ENCODE measurements at places on chromosomes 3 and 15. TPM values are rescaled to one million over a fixed set of nuclear protein-coding genes. Genes with fewer than 3 reads are reported as not detected.

- no peak for DNase-seq
These were observed 37.9 kb upstream of the MGLL start for GRCh38 chr3:127860211-127860696.

GRCh38 chr3:89314454-89315098 lies 207.2 kb downstream of the EPHA3 start:
- DNase-seq = no peak

GRCh38 chr15:39999538-40000200 lies 39.3 kb downstream of the SRP14 start:
- no peak for DNase-seq

The SH2D7 gene
- total RNA-seq = not detected

The PAQR5 gene
- total RNA-seq = 0.07 TPM

Data from pulmonary artery endothelial cell (primary cell).